ENCODE measurements at places on chromosomes 16 and 17.
A peak's percentile ranks its signal among the peaks of the same experiment; 100 is the strongest.

GRCh38 chr16:2827831-2828520, 2.1 kb upstream of the ZG16B start:
- no peak for DNase-seq

GRCh38 chr17:20314834-20315233, 152.5 kb downstream of the LGALS9B start:
- DNase-seq: no peak

DNA sequence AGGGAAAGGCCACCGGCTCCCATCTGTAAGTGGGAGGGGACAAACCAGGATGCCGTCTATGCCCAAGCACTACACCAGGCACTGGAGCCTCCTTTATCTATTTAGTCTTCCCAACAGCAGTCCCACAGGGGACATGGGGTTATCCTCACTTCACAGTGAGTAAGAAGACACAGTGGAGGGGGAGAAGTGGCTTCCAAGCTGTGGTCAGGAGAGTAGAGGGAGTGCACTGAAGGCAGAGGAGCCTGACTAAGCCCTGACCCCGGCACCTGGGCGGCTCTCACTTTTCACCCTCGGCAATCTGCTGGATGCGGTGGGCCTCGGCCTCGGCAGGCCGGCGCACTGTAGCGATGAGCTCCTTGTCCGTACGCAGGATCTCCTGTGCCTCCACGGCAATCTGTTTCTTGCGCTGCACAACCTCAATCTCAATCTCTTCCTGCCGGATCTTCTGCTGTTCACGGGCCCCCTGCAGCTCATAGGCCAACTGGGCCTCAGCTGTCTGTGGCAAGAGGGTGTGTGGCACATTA, 15.9 kb downstream of the FLOT2 start:
- no peak for DNase-seq

DNA sequence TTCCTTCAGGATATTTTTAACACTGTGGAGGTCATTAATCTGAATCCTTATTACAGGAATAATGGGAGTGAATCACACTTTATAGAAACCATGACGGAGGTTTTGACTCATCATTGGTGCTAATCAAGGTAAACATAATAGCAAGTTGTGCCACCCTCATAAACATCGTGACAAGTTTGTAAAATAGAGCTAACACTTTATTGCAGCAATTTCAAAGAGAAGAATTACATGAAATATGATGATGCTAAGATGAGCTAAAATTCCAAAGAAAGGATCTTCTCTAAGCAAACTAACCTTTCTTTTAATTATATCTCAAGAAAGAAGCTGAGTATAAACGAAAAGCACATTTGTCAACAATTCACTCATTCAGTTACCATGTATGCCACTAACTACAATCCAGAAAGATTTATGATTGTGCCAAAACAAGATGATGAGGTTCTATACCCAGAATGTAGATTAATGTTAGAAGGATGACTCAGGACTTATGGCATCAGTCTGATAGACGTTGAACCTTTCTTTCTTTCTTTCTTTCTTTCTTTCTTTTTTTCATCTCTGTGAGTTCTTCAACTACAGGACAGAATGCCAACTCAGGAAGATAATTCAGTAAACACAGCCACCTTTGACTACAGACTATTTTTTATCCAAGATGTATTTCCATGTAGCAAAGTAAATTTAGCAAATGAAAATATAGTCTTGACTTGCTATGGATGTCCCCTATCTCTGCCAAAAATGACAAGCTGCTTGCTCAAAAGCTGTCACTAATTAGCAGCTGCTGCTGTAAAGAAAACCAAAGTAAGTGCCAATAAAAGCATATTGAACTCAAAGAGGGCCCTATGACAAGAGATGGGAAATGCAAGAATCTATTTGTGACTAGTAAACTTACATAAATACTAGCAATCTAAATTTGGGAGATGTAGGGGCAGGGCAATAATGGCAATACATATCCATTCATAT, 23.3 kb downstream of the STAT5B start:
- DNase-seq: peak; percentile 56

GRCh38 chr17:39359994-39360393, 41.4 kb downstream of the FBXL20 start:
- DNase-seq: no peak

DNA sequence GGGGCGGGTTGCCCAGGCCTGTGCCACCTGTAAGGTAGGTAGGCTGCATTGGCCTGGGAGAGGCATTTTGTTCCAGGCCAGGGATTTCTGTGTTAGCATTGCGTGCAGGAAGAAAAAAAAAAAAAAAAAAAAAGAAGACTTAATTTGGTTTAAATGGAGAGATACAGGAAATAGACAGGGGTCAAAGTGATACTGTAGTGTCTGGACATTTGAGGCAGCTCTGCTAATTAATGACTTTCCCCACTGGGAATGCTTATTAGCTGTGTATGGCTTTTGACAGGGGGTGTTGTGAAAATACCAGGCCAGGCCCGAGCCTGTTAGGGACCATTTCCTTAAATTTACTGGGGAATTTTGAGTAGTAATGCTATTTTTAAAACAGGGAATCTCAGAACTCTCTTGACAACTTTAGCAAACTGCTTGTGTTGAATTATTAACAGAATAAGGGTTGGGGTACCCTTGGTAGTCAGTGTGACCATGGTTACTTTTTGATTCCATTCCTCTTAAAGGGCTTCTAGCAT, 1.0 kb downstream of the MAP2K4 start:
- no peak for DNase-seq

DNA sequence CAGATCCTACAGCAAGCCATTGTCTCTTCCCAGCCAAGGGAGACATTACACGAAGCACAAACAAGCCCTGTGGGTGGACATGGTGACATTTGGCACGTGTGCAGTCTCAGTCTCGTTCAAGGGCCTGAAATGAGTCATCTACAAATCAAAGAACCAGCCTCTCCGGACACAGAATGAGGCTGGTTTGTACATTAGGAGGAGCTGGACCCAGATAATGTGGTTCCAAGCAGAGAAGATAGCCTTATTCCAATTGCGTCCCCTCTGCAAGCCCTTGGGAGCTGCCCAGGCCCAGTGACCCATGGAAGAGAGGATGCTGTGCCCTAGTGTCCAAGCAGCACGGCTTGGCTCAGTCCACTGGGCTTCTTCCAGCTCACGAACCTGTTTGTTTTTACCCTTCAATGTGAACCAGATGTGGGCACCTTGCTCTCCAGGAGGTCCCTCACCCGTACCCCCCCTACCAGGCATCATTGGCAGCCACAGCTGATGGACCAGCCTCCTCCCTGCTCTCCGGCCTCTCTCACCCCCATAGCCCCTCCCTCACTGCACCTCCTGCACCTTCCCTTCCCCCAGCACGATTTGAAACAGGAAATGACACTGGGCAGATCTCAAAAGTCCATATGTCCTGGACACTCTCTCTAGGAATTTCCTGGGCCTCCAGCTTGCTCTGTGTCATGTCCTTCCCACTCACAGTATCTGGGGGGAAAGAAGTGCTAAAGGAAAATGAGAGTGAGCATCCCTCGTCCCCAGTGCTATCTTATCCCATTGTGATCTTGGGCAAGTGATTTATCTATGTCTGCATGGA, 26.2 kb downstream of the KPNA2 start:
- peak; percentile 29 for DNase-seq

- DNase-seq: no peak
Measured at GRCh38 chr17:12098568-12098967, 77.9 kb downstream of the MAP2K4 start.

DNA sequence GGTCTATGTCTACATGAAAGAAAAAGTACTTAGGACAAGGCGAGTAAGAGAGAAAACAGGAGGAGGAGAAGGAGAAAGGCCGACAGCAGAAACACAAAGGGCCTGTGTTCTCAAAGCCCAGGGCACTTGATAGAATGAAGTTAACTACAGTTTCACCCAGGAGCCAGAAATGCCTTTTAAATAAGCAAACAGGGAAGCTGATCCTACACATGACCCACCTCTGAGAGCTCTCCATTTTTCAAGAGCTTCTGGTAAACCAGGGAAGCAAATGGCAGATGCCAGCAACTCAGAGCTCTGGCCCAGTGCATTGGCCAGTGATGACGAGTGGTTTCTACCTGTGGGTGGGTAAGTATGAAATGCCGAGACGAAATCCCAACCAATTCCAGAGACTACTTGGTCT, 163.4 kb downstream of the ZFHX3 start:
- DNase-seq: no peak

DNA sequence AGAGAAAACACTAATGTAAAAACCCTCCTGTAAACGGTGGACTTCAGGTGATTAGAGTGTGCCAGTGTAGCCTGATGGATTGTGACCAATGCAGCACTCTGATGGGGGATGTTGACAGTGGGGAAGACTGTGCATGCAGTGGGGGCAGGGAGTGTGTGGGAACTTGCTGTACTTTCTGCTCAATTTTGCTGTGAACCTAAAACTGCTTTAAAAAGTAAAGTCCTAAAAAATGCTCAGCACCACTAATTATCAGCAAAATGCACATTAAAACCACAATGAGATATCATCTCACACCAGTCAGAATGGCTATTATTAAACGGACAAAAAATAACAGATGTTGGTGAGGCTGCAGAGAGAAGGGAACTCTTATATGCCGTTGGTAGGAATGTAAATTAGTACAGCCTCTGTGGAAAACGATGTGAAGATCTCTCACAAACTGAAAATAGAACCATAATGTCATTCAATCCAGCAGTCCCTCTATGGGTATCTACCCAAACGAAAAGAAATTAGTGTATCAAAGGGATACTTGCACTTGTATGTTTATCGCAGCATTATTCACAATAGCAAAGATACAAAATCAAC, 9.7 kb upstream of the ULK2 start:
- no peak for DNase-seq

All from MCF 10A (cell line).